ENCODE measurements at places on chromosomes 13 and 19.

DNA sequence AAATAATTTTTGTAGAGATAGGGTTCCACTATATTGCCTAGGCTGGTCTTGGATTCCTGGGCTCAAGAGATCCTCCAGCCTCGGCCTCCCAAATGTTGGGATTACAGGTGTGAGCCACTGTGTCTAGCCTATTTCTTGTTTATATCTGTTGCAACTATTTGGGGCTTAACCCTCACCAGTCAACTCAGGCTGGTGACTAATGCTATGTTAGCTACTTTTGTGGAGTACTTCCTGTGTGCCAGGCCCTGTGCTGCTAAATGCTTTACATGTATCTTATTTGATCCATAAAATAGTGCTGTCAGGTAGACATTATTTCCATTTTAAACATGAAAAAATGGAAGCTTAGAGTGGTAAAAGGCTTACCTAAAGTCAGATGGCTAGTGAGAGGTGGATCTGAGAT, 13.8 kb downstream of the CEACAM1 start:
- no peak for DNase-seq

- DNase-seq: no peak
These were observed 14.2 kb downstream of the EGLN2 start for GRCh38 chr19:40813182-40813581.

GRCh38 chr19:52070496-52070895, 21.9 kb upstream of the ZNF432 start:
- DNase-seq: no peak

DNA sequence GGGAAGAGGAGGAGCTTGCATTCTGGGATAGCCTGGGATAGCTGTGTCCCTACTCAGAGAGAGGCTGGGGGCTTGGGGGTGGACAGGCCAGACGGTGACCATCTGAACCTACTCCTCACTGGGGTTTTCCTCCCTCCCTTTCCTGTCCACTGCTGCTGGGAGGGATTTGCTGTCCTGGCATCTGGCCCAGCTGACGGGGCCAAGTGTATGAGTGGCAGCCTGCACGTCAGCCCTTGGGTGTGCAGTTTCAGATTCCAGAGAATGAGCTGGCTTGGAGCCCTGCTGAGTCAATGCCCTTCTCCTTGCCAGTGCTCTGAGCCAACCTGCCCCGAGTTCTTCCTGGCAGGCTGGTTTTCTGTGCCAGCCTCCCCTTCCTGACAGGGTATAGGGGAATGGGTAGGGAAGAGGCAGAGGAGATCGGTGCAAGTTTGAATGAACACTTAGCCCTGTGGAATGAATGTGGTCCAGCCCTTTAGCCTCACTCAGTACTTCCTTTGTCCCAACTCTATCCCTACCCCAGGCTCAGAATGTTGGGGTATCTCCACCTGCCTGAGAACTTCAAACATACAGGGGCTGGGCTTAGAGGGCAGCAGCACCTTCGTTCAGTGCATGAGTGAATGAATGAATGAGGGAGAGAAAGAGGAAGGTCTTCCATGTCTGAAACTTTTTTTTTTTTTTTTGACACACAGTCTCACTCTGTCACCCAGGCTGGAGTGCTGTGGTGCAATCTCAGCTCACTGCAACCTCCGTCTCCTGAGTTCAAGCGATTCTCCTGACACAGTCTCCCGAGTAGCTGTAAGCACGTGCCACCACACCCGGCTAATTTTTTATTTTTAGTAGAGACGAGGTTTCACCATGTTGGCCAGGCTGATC, 1.8 kb upstream of the ANGPTL4 start:
- DNase-seq: peak; percentile 100

DNA sequence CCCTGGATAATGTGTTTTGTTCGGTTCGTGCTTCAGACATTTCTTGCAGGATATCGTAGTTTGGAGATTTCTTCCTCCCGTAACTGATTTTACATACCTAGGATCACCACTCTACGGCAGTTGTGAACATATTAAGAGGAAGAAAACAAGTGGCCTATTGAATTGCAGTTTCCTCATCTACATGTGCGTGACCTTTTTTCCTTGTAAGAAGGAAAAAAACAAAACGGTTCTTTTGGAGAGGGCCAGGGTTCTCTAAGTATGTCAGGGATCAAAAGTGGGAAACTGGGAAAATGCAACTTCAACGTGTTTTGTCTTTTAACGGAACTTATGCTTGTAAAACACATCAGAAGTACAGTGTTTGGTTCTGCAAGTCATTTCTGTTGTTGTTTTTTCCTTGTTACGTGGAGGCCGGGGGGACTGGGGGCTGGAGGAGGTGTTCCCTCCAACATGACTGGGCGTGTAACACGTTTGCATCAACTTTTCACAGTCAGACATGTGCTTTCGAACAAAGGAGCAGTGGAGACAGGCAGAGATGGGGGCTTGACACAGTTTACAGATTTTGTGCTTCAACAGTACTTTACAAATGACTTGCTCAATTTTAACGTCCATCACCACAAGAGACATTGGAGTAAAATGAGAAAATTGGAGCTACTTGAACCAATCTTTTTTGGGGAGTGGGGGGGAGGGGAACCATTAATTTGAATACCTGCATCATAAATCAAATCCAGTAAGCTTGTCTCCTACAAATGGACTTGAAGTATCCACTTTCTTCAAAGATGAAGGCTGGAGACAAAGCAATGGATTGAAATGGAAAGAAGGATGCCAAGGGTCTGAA, 3.8 kb downstream of the ZC3H4 start:
- DNase-seq: peak; percentile 82

GRCh38 chr13:53953183-53953582, 924.6 kb downstream of the OLFM4 start:
- DNase-seq: no peak

DNA sequence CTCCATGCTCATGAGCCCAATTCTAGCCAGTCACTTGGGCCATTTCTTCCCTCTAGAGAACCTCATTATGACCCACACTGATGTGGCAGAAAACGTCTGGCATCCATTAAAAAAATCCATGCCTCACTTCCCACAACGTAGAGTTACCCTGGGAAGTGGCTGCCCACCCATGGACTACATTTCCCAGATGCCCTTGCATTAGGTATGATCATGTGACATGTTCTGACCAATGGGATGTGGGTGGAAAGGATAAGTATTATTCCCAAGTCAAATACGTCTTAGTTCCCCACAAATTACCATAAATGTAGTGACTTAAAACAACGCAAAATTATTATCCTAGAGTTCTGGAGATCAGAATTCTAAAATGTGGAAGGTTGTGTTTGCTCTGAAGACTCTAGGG, 47.9 kb upstream of the ZNRF4 start:
- no peak for DNase-seq

DNA sequence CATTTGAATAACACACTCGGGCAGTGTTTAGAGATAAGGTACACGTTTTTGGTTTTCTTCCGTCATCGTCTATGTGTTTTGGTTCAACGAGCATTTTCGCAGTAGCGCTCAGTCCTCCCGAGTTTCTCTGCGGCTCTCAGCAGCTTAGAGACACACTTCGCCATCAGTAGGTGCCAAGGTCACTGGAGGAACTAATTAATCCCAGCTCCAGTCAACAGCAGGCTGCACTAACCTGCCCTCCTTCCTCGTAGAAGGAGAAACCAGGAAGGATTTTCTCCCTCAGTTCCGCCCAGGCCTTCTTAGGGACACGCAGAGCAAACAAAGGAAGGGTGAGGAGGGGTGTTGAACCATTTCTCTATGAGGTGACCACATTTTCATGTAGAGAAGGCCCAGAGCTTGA, 12.6 kb downstream of the MBNL2 start:
- no peak for DNase-seq

GRCh38 chr13:94382960-94383359, 96.5 kb downstream of the DCT start:
- DNase-seq: no peak

DNA sequence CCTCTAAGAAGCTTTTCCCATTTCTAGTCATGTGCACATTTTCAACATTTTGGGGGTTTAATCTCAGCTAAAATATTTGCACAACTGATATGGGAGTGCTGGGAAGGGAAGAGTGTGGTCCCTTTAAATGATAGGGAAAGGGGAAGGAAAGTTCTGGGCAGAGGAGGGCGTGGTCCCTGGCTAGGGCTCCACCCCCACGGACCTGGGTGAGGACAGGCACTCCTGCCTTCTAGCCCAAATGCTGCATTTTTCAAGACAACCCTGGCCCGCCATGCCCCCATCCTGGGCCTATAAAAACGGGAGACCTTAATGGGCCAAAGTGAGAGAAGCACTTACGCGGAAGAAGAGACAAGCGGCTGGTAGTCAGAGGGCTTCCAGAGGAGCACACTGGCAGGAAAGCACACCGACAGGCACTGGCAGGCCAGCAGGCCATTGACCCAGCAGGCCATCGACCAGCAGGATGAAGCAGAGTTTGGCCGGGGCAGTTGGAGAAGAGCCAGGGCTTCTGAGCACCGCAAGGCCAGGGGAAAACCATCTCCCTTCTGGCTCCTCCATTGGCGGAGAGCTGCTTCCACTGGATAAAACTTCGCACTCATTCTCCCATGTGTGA, 266.7 kb downstream of the SPRY2 start:
- no peak for DNase-seq

DNA sequence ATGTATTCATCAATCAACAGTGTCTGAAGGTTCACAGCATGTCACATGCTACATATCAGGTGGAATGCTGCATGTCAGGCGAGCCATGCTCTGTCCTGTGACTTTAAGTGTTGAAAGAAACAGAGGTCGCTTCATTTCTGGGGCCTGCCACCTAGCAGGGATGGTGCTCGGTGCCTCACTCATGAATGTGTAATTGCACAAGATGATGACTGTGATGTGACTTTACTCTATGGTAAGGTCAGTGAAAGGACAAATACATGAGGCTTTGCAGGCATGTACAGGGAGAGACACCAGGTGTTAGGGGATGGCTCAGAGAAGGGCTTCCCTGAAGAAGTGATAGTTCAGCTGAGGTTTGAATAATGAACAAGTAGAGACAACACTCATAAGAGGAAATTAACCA, 66.7 kb downstream of the FRY start:
- DNase-seq: no peak

DNA sequence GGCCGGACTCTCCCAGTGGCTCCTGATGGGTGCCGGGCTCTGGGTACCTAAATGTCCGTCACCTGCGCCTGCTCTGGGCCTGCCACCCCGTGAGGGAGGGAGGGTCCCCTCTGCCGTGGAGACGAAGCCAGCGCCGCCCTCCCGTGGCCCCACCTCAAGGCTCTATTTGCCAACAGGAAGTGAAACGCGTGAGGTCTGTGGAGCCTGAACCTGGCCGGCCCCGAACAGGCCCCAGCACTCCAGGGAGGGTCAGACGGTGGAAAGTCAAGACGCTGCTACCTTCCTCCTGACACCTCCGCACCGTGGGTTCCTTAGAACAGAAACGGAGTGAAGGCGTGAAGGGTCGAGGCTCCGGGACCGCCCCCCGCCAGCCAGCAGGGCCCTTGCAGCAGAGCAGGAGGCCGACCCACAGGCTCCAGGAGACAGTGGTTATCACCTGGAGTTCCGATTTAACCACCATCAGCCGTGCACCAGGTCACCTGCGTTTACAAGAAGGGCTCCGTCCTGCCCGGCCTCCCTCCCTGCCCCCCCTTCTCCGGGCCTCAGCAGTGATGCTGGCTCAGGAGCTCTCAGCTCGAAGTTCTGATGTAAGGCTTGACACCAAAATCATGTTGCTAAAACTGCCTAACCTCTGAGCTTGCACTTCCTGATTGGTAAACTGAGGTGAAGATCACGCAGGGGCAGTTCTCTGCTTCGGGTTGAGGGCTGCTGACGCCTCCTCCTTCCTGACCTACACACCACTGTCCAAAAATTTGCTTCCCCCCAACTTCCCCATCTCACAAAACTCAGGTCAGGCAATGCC, 50.9 kb upstream of the C13orf46 start:
- DNase-seq: no peak

DNA sequence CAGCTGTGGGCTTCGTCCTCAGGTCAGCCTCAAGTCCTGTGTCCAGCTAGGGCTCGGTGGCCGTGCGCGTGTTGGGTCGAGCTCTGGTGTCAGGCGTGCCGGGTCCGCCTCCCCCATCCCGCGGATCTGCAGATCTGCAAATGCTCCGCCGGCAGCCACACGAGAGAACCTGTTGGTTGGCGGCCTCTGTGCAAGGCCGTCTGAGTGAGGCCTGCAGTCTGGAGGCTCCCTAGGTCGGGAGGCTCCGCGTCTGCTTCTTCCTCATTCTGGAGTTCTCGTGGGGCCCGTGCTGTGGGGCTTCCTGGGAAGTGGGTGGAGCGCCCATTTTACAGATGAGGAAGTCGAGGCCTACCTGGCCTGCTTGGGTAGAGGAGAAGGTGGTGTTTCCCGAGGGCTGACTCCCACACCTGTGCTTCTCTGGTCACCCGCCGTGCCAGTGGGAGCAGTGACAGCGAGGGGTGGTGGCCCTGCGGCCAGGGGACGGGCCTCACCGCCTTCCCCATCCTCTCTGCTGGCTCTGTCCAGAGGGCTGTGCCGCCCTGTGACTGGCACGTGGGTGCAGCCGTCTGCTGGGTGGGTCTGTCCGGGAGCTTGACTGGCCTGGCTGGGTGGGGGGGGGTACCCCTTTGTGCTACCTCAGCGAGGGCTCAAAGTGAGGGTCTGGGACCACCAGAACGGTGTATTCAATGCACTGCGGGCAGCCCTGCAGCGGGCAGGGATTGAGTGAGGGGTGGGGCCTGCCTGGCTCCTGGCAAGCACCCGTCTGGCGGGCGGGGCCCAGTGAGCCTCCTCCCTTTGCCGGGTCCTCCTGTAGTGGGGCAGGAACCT, 3.3 kb downstream of the CSNK1G2 start:
- DNase-seq: no peak

GRCh38 chr13:113901231-113901630, 37.4 kb upstream of the GAS6 start:
- no peak for DNase-seq

DNA sequence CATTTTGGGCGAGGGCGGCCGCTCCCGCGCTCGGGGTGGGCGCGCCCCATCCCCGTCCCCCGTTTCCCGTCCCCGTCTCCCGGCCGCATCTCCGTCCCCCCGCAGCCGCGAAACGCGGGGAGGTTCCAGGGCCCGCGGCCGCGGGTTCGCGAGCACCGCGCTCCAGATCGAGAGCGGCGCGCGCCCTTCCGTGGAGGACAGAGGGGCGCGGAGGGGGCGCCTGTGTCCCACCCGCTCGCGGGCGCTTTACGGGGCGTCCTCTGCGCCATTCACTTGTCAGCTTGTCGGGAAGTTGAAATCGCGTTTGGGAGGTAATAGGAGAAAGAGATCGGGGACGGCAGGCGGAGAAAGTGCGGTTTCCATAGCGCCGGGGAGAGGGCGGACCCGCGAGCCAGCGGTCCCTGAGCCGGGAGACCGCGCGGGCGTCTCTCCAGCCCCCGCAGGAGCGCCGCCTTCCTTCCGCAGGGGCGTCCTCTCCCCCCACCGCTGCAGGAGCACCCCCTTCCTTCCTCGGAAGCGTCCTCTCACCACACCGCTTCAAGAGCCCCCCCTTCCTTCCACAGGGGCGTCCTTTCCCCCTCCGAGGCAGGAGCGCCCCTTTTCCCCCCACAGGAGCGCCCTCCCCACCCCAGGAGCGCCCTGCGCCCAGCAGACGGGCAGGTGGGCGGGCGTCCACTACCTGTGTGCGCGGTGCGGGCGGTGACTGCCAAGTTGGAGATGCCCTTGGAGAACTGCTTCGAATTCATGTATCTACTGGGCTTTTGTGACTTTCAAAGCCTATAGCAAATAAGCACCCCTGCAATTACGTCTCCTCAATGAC, 962 bp upstream of the IRS2 start:
- DNase-seq: no peak

Measured in H4 (cell line).